ENCODE measurements at places on chromosomes 11 and 22.

GRCh38 chr11:11971906-11972547 lies 36.4 kb downstream of the DKK3 start:
- peak; percentile 85 for DNase-seq

DNA sequence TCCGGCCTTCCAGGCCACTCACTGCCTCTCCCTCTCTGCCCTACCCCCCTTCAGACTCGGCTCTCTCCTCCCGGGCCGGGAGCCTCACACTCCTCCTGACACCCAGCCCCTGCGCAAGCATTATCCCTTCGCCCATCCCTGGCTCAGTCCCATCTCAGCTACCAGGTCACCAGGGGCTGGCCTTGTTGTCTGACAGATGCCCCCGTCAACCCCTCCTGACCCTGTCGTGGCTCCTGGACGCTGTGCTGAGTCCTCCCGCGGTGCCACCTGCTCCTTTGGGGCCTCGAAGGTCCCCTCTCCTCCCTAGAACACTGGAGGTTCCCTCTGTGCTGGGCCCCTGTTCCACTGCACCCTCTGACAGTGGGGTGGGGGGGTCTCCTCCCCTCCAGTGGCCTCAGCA lies 32.9 kb downstream of the TRMU start:
- DNase-seq = no peak

DNA sequence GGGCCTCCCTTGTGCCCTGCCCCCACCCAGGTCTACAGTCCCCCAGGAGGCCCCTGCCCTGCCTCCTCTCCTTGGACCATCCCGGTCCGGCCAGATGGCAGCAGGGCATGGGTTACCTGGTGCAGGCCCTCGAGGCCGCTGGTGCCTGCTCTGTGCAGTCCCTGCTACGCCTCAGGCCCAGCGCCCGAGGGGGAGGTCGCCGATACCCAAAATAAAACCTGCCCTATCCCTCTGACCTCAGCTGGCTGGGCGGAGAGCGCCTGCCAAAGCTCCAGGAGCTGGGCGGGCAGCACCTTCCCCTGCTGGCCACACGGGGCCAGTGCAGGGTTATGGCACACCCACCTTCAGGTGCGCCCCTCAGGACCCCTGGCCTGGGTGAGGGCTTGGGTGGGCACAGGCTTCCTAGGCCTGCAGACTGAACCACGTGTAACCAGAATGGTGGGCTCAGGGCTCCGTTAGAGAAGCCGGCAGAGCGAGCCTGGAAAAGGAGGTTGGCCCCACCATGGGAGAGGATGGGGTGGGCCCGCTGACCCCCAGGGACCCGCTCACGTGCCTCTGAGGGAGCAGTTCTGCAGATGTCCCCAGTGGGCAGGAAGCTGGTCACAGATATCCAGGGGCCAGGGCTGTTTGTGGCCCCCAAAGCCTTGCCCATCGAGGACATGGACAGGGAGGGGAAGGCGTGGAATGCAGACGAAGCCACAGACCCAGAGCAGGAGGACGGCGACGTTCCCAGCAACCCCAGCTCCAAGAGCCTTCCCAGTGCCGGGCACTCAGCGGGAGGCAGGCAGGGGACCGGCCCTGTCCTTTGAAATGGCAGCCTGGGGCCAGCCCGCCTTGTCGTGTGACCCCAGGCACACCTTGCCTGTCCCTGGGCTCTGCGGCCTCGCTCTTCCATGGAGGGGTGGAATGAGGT lies 1.7 kb upstream of the TNNT3 start:
- DNase-seq = no peak

GRCh38 chr11:34300926-34301295 lies 56.9 kb downstream of the ABTB2 start:
- DNase-seq = no peak

- DNase-seq = no peak
Measured at GRCh38 chr11:57126766-57127400, 54.9 kb upstream of the LRRC55 start.

DNA sequence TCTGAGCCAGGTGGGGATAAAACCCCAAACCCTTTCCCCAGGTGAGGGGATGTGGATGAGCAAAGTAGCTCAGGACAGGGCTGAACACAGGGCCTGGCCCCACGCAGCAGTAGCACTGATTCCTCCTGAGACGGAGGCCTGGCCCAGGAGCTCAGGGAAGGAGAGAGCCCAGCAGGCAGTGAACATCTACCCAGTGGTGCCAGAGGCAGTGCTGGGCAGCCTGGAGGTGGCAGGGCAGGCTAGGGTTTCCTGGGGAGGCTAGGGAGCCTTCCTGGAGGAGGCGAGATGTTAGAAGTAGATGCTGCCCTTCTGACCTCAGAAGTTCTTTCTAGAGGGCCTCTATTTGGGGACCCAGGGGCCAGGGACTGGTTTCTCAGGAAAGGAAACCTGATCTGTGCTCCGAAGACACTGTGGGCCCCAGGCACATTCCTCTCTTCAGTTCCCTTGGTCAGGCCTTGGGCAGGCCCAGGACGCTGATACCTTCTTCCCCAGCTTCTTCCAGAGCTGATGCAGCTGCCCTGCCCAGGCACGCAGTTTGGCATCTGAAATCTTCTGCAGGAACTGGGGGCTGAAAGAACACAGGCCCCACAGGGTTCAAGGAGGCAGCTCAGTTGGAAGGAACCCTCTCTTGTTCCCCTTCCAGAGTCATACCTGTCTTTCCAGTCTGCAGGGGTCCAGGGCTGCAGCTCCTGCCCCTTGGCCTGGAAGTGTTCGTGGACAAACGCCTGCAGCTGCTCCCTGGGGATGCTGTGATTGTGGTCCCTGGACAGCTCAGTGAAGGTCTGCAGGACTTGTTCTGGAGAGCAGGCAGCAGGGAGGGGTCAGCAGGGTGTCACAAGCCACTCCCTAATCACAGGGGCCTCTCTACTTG lies 16.8 kb downstream of the TREH start:
- no peak for DNase-seq

GRCh38 chr22:23383491-23384361 lies 196.4 kb downstream of the IGLL1 start:
- peak; percentile 84 for DNase-seq

GRCh38 chr11:116331381-116331780 lies 441.4 kb downstream of the BUD13 start:
- no peak for DNase-seq

DNA sequence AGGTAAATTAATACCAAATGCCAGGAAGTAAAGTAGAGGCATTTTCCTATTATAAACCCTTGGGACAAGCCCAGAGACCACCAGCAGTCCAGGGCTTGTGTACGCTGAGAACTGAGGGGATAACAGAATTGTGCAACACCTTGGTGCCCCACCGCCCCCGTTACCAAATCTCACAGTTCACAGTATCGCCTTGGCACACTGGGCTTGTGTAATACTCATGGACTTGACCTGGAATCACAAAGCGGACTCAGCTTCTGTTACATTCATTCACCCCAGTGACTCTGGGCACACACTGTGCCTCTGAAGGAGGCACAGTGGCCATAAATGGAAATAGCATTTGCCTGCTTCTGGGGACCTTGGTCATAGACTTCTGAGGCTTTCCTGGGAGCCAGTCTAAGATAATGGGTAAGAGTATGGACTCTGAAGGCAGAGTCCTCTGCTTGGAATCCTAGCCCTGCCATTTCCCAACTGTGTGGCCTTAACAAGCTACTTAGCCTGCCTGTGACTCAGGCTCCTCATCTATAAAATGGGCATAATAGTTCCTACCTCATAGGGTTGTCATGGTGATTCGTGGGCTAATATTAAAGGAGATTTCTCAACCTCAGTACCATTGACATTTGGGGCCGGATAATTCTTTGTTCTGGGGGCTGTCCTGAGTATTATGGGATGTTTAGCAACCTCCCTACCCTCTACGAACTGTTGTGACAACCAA lies 53.7 kb downstream of the TIMP3 start:
- no peak for DNase-seq

DNA sequence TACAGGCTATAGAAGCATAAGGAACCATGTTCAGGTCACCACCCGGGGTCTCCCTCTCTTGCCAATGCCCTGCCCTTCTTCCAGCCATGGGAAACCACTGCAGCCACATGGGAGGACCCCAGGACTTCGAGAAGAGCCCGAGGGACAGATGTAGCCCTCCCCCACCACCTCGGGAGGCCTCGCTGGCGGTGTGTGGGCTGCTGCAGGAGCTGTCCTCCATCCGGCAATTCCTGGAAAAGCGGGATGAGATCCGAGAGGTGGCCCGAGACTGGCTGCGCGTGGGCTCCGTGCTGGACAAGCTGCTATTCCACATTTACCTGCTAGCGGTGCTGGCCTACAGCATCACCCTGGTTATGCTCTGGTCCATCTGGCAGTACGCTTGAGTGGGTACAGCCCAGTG lies 14.5 kb downstream of the HTR3A start:
- DNase-seq = no peak

- DNase-seq = peak; percentile 91
Measured at GRCh38 chr11:36702330-36703054, 104.5 kb upstream of the RAG2 start.

DNA sequence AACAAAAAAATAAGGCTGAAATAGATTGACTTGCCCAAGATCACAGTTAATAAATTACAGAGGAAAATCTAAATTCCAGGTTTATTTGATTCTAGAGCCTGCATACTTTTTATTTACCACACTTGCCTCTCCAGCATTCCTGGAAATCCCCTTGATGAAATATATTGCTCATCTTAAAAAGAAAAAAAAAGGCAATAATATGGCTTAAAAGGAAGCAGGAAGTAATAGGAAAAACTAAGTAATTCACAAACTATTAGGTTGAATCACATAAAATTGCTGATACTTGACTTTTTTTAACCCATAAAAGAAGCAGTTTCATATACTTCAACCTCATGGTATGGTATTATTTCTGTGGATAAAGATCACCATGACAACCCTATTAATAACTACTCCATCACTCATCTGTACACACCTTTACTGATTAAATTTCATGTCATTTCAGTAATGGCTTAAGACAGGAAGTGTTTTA lies 52.9 kb downstream of the COPB1 start:
- no peak for DNase-seq

DNA sequence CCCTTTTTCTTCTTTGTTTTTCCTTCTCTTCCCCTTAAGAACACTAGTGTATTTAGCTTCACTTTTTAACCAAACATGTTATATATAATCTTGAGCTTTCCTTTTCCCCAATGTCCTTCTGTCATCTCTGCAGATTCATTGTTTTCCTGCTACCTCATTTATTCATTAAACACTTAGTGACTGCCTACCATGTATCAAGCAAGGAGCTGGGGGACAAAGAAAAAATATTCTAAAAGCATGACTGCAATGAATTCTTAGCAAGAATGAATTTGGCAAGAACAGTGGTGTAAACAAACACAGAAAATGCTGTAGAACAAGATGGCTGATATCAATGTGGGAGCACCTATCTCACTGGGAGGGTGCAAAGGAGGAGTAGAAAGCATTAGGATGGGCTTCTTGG lies 247.0 kb upstream of the CCDC90B start:
- no peak for DNase-seq

DNA sequence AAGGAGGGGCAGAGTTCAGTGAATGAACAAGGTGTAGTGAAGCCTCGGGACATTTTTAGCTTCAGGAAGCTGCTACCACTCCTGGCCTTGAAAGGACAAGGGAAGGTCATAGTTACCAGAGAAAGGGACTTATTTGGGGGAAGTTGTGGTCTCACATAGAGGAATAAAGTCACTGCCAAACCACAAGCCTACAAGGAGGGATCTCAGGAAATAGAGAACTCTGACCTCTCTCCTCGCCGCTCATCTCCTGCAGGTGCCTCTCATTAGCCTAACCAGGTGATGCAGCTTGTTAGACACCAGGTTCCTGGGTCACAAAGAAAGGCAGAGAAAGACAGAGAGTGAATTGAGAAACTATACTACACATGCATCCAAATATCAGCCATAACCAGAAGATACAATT lies 14.3 kb upstream of the TOLLIP start:
- DNase-seq = no peak

- no peak for DNase-seq
Measured at GRCh38 chr11:117849781-117850414, 25.4 kb upstream of the FXYD2 start.

DNA sequence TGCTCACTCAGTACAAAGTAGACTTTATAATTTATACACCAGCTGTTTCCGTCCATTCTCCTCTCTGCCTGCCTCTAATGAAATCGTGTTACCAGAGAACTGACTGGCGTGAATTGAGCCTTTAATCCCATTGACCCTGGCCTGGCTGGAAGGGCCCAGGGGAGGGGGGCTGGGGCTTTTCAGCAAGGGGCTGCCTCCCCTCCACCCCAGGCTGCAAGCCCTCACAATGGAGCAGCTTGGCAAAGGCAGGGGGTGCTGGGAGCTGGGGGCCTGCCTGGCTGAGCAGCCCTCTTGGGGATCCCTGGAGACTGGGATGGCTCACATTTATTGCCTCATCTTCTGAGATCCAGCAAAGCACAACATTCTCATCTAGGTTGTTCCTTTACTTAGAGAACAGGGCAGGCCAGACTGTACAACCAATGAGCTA lies 25.8 kb upstream of the LMO1 start:
- peak; percentile 76 for DNase-seq

DNA sequence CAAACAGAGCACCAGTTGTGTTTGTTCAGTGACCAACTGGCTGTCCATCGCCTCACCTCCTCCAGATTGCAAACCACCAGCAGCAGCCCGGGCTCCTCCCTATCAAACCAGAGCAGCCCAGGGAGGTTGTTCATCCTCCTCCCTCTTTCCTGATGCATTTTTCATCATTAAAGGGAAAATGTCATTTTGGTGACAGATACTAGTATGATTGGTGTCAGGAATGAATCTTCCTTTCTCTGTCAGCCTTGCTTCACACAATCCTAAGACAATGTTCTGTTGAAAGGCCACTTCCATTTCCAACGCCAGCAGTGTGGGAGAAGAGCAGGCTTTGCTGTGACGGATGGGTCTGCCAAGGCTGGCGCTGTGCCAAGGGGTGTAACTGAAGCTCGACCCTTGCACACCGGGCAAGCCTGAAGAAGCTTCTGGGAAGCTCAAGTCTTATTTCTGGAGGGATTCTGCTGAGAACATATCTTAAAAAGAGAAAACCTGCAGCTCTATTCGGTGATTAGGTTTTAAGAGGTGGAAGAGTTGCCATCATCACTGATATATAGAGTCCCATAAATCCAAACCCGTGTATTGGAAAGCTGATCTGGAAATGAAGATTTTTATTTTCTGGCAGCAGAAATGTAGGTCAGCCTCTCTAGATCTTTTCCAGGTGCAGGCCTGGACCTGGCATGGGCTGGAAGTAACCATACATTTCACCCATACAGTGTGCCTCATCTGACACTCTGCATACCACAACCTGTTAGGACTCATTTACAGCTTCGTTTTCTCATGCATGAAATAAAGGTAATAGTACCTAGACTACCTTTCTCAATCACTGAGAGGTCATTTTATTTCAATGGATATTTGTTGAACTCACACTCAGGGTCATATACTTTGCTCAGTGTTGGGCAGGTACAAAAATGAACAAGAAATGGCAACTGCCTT lies 524.5 kb downstream of the NTM start:
- no peak for DNase-seq

- DNase-seq = no peak
Measured at GRCh38 chr11:103637295-103637694, 399.1 kb upstream of the DDI1 start.

DNA sequence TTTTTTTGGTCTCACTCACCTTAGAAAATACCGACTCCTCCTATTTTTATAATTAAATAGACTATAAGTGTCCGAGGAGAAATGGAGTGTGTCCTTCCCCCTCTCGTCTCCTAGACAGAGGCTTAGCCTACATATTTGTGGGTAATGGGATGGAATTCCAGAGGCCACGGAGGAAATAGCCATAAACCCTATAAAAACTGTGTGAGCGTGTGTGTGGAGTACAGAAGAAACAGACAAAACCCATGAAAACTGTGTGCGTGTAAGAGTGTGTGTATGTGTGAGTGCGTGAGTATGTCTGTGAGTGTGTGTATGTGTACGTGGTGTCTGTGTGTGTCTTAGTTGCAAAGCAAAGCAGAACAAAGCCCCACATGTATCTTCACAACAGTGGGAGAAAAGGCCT lies 883.5 kb downstream of the OPCML start:
- no peak for DNase-seq

Data from eye (tissue), 1 donor.